ENCODE measurements at places on chromosomes 1 and 21. TPM values are rescaled to one million over a fixed set of nuclear protein-coding genes. Genes with fewer than 3 reads are reported as not detected.

Gene IL20
- total RNA-seq = not detected

Gene TMEM125
- total RNA-seq = 75.9 TPM

Gene TCHH
- total RNA-seq = 0.09 TPM

Gene BTG2
- 111 TPM for total RNA-seq

Gene HES3
- total RNA-seq = not detected

Gene LMO4
- 101 TPM for total RNA-seq

Gene GBP4
- total RNA-seq = 4.6 TPM

Gene CRYBG2
- total RNA-seq = 25.5 TPM

Gene NECTIN4
- 20.3 TPM for total RNA-seq

Gene KANK4
- 0.20 TPM for total RNA-seq

Gene OLFML3
- 74.8 TPM for total RNA-seq

Gene SLC1A7
- total RNA-seq = 21.1 TPM

Gene IL10
- total RNA-seq = 1.4 TPM

Gene ANKRD65
- 10.1 TPM for total RNA-seq

Gene ODF2L
- total RNA-seq = 28.3 TPM

Gene MPL
- total RNA-seq = not detected

Gene CLCA4
- 0.20 TPM for total RNA-seq

Gene LENEP
- not detected for total RNA-seq

Gene TIE1
- total RNA-seq = 23.3 TPM

Gene OR2T3
- not detected for total RNA-seq

Gene VPS72
- 43.8 TPM for total RNA-seq

Gene PPM1J
- 1.1 TPM for total RNA-seq

Gene CELF3
- total RNA-seq = 0.40 TPM

Gene IL24
- total RNA-seq = not detected

Gene TRIM45
- 7.2 TPM for total RNA-seq

Gene DDX20
- total RNA-seq = 8.4 TPM

Gene RPAP2
- 21.5 TPM for total RNA-seq

Gene MATN1
- 0.12 TPM for total RNA-seq

Gene DYNLT5
- 0.32 TPM for total RNA-seq

Gene ARHGEF19
- 6.4 TPM for total RNA-seq

Gene ANGPTL3
- 0.06 TPM for total RNA-seq
